ENCODE measurements at places on chromosomes 7 and 10.
A peak's percentile ranks its signal among the peaks of the same experiment; 100 is the strongest.

- no peak for DNase-seq
Observed at GRCh38 chr7:100865938-100866728, 1.1 kb upstream of the TRIP6 start.

DNA sequence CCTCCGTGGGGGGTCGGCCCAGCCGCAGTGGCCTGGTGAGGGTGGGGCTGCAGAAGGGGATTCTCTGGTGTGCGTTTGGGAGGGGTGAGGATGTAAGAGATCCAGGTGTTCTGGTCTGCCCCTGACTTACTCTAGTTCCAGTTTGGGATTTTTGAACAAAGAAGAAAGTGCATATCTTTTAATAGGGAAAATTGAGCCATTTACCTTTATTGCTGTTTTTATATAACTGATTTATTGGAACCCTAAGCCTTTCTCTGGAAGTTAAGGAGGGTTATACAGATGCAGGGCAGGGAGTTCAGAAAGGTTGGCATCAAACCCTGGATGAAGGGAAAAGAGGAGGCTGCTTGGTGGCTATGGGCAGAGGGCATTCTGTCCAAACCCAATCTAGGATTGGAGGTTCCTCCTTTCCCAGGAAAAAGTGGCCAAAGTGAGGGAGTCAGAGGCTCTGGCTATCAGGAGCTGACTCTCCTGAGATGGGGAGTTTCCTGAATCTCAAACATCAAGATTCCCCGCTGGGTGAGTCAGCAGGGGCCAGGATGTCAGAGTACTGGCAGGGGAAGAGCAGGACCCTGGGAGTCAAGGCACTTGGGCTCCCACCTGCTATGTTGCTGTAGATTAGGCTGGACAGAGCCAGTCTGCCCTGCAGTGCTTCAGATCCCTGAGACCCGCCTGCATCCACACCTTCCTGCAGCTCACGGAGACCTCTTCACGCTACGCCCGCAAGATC, 67.5 kb downstream of the CLIP2 start:
- no peak for DNase-seq

DNA sequence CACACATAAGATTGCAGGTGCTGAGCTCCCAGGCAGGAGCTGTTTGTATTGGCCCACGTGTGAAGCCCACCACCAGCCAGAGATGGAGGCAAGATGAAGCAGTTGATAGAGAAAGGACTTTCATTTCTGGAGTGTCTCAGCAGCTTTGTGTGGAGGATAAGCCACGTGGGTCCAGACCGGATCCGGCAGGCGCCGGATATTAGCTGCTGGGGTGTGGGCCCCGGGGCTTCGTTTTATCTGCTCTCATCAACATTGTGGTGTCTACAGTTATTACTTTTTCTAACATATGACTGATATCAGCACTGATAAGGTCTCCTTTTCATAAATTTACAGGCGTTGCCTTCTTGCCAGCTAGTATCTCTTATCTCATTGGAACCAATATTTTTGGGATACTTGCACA, 25.5 kb downstream of the SLC18A2 start:
- no peak for DNase-seq

- no peak for DNase-seq
Observed at GRCh38 chr10:3047596-3047995, 19.8 kb upstream of the PFKP start.

DNA sequence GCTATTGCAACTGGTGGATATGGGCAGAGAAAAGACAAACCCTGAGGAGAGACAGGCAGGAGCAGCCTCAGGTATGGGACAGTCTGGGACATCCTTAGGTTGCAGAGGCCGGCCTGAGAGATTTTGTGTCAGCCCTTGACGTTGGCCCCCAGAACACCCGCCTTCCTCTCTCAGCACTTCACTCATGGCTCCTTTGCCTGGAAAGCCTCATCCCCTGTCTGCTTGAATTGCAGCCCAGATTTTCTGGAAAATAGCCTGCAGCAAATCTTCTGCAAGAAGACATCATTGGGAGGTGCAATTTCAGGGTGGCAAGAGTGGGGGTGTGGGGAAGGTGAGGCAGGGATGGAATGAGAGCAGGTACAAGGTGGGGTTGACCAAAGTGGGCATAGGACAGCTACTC, 2.2 kb upstream of the FRMD4A start:
- no peak for DNase-seq

- no peak for DNase-seq
Observed at GRCh38 chr7:66912195-66912594, 8.8 kb upstream of the TMEM248 start.

- DNase-seq: no peak
Observed at GRCh38 chr10:129800796-129801340, 163.2 kb downstream of the EBF3 start.

- DNase-seq: no peak
Observed at GRCh38 chr7:94396037-94396431, 1.3 kb downstream of the COL1A2 start.

- DNase-seq: peak; percentile 23
Observed at GRCh38 chr7:66013938-66014337, 31.9 kb upstream of the GUSB start.

DNA sequence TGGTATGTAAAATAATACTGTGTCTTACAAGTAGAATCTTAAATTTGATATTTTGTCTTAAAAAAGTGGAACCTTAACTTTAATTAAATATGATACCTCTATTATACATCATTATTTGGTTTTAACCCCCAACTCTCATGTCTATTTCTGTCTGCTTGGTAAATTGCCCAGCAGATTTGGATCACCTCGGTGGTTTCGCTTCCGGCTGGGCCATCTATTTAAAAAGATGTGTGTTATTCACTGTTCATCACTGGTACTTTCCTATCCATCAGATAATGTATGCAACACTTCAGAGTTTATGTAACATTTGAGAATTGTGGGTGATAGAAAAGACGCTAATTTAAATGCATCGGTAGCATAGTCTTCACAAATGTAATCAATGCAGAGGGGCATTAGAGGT, 119.7 kb downstream of the SND1 start:
- DNase-seq: no peak

- DNase-seq: no peak
Observed at GRCh38 chr7:143389316-143390103, 8.4 kb downstream of the ZYX start.

DNA sequence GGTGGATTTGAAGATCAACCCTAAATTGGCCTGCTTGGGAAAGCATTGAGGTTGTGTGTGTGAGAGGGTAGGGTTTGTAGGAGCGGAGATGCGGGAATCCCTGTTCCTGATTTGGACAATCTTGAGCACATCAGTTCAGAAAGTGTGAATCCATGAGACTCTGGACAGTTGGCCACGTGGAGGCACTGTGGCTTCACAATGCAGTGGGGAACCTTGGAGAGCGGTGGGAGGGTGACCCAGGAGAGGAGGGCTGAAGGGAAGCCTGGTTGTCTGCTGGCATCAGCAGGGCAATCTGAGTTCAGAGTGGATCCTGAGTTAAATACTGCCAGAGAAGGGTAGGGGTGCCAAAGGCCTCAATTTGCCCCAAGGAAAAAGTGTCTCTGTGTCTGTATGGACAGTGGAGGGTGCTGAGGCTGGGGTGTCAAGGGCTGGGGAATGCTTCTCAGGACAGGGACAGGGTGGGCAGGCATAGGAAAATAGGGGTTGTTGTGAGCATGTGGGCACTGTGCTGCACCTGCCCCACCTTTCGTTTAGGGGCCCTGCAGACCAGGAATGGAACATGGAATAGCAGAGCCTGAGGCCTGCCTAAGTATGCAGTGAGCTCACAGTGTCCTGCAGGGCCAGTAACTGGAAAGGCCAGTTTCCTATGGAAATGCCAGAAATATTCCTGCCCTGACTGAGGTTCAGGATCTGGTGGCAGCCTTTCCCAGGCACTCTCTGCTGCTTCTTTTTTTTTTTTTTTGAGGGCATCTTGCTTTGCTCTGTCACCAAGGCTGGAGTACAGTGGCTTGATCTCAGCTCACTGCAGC, 162.9 kb upstream of the PRSS58 start:
- peak; percentile 8 for DNase-seq

DNA sequence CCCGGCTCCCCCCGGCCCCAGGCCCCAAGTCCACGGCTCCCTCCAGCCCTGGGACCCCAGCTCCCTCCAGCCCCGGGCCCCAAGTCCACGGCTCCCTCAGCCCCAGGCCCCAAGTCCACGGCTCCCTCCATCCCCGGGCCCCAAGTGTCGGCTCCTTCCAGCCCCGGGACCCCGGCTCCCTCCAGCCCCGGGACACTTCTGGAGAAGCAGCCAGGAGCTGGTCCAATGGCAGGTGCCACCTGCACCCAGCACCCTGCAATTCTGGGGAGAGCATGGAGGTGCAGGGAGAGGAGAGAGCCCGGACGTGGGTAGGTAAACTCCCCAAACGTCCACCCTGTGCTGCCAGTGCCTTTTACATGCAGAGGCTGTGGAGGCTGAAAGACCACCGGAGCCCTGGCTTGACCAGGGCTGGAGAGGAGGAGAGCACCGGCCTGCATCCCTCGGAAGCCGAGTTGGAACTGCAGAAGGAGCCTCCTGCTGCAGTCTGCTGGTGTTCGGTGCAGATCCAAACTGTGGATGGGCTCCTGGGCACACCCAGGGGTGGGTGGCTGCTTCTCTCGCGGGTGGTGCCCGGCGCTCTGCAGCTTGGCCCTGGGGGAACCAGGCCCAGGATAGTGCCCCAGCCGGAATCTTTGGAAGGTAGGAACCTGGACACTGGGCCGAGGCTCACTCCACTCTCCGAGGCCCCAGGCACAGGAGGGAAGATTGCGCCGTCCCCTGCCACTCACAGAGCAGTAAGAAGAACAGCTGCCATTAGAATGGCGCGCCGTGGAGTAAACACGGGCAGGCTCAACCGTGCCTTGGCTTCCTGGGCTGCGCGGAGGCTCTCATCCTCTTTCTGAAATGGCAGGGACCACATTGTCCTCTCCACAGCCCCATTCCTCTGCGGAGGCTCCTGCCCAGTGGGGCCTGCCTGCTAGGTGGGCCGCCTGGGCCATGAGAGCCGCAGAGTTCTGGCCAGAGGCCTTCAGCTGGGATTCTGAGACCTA, 14.7 kb downstream of the SHH start:
- DNase-seq: no peak

GRCh38 chr7:2726316-2727018, 38.5 kb downstream of the AMZ1 start:
- no peak for DNase-seq

DNA sequence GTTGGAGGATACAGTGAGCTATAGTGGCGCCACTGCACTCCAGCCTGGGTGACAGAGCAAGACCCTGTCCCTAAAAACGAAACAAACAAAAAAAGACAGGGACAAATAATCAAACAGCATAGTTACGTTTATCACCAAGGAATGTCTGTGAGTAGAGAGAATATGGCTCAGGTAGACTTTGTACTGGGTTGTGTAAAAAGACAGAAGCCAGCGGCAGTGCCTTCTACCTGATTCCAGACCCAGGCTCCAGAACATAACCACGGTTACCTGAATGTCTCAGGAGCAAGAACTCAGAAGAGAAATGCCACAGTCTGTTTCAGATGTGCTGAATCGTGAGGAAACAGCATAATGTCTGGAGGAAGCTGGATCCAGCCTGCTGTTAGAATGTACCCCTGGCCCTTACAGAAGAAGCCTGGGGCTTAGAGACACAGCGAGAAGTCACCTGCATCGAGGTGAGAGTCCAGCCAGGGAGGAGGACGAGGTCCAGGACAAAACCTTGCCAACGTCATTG, 60.9 kb upstream of the KAT6B start:
- DNase-seq: no peak

- no peak for DNase-seq
Observed at GRCh38 chr10:78688230-78688900, 380.4 kb upstream of the ZMIZ1 start.

DNA sequence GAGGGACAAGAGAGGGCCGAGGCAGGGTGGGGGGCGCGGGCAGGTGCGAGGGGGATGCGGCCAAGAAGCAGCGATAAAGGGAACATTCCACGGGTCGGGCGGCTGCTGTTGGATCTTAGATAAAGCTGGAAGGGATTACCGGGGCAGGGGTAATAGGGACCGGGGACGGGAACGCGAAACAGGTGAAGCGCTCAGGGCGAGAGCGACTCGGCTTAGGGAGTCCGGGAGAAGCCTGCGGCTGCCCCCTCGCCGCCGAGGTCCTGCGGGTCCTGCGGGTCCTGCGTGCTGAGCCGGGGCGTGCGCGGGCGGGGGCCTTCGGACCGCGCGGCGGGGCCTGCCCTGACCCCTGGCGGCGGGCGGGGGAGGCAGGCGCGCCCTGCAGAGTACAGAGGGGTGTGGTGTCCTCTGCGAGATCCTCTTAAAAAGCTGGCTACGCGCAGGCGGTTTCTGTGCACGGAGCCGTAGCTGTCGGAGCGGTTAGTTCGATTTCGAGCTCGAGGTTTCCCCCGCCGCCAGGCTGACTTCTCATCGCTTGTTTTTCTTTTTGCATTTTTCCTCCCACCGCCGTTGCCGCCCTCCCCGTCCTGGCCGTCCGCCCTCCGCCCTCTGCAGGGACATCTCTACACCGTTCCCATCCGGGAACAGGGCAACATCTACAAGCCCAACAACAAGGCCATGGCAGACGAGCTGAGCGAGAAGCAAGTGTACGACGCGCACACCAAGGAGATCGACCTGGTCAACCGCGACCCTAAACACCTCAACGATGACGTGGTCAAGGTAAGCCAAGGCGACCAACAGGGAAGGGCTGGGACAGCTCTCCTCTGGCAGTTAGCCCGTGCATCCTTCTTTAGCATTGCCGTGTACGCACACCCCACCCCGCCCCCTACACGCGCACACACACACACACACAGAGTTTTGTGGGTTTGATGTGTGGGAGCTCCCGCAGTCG, 1.4 kb downstream of the CAV1 start:
- DNase-seq: peak; percentile 90

GRCh38 chr7:137564677-137565076, 221.1 kb upstream of the PTN start:
- DNase-seq: no peak

GRCh38 chr7:81676105-81676811, 93.6 kb downstream of the HGF start:
- no peak for DNase-seq

- no peak for DNase-seq
Observed at GRCh38 chr10:74623786-74624185, 202.6 kb upstream of the KAT6B start.

GRCh38 chr7:107857541-107857912, 33.5 kb upstream of the DLD start:
- no peak for DNase-seq

DNA sequence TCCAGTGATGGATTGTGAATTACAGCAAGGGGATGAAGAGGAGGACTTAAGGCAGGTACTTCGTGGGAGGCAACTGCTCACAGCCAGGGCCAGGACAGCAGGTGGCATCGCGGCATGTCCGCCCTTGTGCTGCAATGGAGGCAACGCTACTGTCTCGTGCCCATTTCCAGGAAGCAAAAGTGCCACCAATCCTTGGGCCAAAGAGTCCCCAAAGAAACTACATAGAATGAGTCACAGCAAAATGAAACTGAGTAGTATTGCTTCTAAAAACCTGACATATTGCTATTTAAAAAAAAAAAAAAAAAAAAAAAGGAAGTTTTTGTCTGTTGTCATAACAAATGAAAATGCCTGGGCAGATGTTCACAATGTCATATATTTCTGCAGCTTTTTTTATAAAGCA, 46.6 kb downstream of the RSU1 start:
- no peak for DNase-seq

DNA sequence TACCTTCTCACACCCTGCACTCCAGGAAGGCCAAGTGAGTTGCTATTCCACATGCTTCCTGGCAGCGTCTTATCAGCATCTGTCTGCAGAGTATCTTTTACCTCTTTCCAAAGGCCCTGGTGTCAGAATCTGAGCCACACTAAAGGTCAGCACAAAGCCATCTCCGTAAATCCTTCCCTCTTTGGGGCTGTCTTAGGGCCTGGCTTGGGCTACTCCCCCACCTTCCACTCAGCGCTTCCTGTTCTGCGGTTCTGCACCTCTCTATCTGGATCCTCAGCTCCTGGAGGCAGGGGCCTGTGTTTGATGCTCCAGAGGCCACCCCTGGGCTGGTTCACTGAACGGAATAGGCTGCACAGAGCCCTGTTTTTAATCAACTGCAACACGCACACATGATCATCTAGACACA, 334.8 kb upstream of the GALNT17 start:
- no peak for DNase-seq
